ENCODE measurements at places on chromosomes 6 and 20.

DNA sequence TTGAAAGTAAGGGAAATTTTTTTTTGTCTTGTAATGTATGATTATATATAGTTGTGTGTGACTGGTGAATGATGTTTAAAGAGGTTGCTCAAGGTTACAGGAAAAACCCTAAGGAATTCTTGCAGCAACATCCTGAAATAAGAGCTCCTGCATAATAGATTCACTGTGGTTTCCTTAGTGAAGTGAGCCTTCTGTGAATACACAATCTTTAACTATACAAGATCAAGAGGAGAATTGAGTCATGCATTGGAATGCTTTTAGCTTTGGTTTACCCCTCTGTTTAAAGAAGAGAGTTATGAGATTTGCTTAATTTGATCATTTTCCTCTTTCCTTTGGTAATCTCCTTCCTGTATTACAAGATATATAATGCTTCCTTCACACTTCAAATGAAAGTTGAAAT is 141.6 kb upstream of the EYA4 start:
- no peak overlapping the region for H3K4me3 ChIP-seq
- H3K4me1 ChIP-seq = peaks cover 10% of the 10 kb centered on the region
- DNase-seq = no peak

DNA sequence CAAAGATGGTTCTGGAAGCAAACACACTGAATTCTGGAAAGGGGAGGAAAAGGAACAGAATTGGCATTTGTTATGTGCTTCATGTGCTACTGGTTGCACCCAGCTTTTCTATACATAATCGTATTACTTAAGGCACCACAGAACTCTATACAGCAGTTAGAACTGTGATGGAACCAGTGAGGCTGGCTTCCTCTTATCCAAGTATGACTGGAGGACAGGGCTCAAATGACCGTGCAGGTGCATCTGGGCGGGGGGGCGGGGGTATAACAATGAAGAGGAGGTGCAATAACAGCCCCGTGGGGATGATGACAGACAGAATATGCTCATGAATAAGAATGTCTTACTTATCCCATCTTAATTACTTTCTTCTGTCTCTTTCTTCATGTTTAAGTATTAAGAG is 144.2 kb downstream of the BTBD9 start:
- DNase-seq = no peak
- no peaks in the 10 kb centered on the region for H3K36me3 ChIP-seq
- no peaks in the 10 kb centered on the region for H3K27me3 ChIP-seq
- no peak overlapping the region for H3K27ac ChIP-seq

DNA sequence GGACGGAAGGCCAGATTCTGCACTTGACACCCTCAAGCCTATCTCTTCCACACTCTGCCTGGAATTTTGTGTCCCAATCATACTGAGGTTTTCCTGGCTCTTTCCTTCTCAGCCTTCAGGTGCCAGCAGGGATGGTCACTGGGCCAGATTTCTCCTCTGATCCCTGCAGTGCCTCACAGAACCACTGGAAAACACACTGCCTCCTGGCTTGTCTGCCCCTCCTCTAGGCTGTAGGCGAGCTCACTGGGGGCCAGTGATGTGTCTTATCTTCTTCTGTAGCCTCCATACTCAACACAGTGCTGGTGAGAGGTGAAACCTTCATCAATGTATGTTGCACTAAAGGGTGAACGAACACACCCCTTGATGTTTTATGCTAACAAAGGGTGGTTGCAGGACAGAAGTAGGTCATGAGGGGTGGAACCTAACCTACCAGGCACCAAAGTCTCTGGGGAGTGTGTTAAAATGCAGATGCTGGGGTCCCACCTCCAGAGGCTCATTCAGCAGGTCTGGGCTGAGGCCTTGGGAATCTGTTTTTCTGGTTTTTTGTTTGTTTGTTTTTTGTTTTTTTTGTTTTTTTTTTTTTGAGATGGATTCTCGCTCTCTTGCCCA is 80.3 kb downstream of the CDH26 start:
- no peak overlapping the region for H3K4me3 ChIP-seq
- H3K27me3 ChIP-seq = peaks cover 38% of the 10 kb centered on the region
- H3K4me1 ChIP-seq = peaks cover 16% of the 10 kb centered on the region
- no peaks in the 10 kb centered on the region for H3K36me3 ChIP-seq

DNA sequence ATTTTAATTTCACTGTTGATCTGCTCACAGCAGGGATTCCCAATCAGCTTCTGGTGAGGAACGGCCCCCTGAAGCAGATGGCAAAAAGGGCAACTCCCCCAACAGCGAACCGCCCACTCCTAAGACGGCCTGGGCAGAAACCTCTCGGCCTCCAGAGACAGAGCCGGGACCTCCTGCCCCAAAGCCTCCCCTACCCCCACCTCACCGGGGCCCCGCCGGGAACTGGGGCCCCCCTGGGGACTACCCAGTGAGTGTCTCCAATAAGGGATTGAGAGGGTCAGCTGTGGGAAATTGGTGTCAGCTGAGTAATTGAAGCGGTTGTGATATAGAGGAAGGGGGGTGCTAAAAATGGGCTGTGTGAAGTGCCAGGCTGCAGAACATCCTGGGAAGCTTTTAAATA is 6.4 kb downstream of the PRRC2A start:
- H3K27ac ChIP-seq = no peak overlapping the region
- no peaks in the 10 kb centered on the region for H3K27me3 ChIP-seq
- DNase-seq = no peak
- no peak overlapping the region for H3K4me3 ChIP-seq

- no peaks in the 10 kb centered on the region for H3K27me3 ChIP-seq
- peaks cover 14% of the 10 kb centered on the region for H3K4me1 ChIP-seq
- H3K36me3 ChIP-seq = peaks cover 17% of the 10 kb centered on the region
- no peak for DNase-seq
- H3K4me3 ChIP-seq = no peak overlapping the region
Observed at GRCh38 chr20:2837221-2837960, 3.1 kb downstream of the PCED1A start.

All from mesothelial cell of epicardium (in vitro differentiated cells).